NCI-H226 (cell line): ENCODE measurements at places on chromosomes 7 and 10.

- DNase-seq: peak; percentile 24
Observed at GRCh38 chr7:21497072-21497471, 45.8 kb upstream of the DNAH11 start.

DNA sequence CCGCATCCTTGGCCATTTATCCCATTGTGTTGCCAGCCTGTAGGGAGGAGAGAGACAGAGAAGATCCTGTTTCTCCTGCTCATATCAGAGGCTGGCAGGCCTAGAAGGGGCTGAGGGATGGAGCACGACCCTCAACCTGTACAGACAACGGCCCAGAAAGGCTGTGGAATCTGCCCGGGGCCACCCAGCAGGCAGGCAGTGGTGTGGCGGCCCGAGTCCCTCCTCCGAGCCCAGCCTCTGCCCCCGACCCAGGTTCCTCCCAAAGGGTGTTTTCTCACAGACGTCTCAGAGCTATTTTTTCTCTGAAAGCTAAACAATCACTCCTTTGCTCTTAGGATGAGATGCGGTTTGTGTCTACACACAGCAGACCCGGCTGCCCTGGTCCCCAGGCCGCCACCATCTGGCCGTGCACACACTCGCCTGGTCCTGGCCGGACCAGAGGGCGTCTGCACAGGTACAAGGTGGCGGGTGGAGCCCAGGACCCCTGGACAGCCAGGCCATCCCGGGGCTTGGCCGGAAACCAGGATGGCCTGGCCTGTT lies 69.3 kb downstream of the FOXL3 start:
- no peak for DNase-seq

DNA sequence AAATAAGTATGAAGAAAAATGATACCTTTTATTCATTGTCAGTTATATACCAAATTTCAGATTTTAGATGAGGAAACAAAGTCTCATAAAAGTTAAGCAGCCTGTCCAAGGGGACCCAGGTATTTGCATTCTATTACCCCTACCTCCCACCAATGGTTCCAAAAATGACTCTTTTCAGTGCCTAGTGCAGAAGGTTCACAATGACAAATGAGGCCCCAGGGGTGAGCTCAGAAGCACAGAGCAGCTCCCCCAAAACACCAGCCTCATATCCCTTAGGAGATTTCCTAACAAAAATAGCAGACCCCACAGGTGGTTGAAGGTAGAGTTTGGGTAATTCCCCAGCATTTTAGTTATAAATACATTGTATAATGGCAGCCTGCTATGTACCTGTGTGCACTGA lies 168.6 kb downstream of the REEP3 start:
- DNase-seq: no peak

GRCh38 chr10:101060951-101061623 lies 702 bp upstream of the KAZALD1 start:
- peak; percentile 62 for DNase-seq
